CD4-positive, CD25-positive, alpha-beta regulatory T cell (primary cell): ENCODE measurements at places on chromosomes 13 and 19. TPM values are rescaled to one million over a fixed set of nuclear protein-coding genes. Genes with fewer than 3 reads are reported as not detected.

MATK gene
- 1.4 TPM for polyA plus RNA-seq

HSD17B14 gene
- polyA plus RNA-seq: 0.42 TPM

FXYD3 gene
- polyA plus RNA-seq: not detected

GRCh38 chr13:51552027-51552426 lies 32.2 kb upstream of the WDFY2 start:
- DNase-seq: no peak

GRCh38 chr19:27843861-27844260 lies 1369.1 kb downstream of the UQCRFS1 start:
- DNase-seq: no peak

DNA sequence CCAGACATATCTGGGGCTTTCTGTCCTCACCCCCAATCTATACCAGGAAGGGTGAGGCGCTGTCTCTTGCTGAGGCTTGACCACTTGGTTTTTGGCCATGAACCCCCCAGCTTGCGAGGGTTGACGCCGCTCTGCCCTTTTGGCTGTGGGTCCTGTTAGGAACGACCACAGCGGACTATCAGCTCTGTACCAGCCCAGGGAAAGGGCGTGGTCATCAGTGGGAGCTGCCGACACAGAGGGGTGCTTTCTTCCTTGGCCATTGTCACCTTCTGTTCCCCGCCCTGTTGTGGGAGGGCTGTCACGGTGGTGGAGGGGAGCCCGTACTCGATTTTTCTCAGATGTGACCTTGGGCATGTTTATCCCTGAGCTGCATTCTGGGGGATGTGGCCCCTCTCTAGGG lies 5.7 kb downstream of the DCAF15 start:
- DNase-seq: no peak

DNA sequence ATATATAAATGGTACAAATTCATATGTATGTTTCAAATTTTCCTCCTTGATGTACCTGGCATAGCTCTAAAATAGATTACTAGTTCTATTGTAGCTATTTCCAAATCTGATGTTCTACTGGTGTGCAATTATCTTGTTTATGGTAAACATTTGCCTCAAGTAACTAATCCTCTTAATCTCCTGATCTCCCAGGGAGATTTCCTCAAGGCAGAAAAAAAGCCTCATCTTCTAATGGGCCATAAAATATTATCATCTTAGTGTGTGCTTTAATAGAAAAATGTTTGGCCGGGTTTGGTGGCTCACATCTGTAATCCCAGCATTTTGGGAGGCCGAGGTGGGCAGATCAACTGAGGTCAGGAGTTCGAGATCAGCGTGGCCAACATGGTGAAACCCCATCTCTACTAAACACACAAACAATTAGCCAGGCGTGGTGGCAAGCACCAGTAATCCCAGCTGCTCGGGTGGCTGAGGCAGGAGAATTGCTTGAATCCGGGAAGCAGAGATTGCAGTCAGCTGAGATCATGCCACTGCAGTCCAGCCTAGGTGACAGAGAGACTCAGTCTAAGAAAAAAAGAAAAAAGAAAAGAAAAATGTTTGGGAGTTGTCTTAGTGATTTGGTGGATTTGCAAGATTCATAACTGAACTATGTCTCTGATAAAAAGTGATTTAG lies 498.9 kb upstream of the SLITRK5 start:
- DNase-seq: no peak

- no peak for DNase-seq
These were observed 123.8 kb downstream of the RNF17 start for GRCh38 chr13:24887759-24888158.

DNA sequence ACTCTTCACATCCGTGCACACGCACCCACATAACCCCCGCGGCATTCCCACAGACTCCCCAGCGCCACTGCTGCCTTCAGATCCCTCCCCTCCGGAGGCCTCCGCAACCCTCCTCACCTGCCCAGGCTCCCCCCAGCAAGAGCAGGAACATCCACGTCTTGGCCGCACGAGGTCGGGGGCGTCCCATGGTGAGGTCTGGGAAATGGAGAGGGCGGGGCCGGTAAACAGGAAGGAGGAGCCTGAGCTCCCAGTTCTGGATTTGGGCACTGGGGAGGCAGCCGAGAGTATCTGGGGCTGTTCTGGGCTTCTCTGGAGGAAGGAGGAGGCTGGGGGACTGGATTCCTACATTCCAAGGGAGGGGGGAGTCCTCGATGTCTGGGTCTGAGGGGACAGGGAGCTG lies 423 bp downstream of the KLK8 start:
- no peak for DNase-seq
